Right ventricle myocardium inferior (tissue), 1 donor: ENCODE measurements at places on chromosomes 7 and 10.

DNA sequence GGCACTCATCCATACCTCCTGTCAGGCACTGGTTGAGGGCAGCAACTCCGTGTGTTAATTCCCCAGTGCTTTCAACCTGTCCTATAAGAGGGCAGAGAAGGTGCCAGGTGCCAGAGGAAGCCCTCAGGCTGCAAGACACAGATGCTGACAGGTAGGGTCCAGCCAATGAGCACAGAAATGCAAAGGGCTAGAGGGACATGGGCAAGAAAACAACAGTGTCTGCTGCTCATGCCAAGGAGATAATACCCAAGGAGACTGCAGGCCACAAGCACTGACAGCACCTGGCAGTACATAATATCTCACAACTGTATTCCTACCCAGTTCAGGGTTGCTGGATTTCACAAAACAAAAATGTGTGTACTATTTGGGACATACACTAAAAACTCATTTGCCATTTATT, 38.4 kb upstream of the TM9SF3 start:
- DNase-seq, result no peak

- DNase-seq, result no peak
Observed at GRCh38 chr7:151075662-151075971, 5.0 kb downstream of the FASTK start.

GRCh38 chr10:110076559-110077318, 69.0 kb downstream of the ADD3 start:
- no peak for DNase-seq

DNA sequence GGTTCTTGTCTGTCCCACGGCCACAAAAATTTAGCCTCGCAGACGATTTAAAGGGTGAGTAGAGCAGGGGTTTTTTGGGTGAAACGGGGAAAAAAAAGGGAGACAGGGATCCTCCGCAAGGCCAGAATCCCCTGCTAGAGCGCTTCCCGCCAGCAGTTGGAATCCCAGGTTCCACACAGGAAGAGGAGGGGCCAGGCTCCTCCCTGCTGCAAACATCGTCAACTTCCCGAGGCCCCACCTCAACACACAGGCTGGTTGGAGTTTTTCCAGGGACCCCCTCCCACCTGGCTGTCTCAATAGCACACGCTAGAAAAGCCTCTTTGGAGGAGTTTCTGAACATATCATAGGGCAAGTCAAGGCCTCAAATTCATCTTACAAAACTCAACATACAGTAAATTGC, 112.7 kb downstream of the MTERF1 start:
- no peak for DNase-seq

DNA sequence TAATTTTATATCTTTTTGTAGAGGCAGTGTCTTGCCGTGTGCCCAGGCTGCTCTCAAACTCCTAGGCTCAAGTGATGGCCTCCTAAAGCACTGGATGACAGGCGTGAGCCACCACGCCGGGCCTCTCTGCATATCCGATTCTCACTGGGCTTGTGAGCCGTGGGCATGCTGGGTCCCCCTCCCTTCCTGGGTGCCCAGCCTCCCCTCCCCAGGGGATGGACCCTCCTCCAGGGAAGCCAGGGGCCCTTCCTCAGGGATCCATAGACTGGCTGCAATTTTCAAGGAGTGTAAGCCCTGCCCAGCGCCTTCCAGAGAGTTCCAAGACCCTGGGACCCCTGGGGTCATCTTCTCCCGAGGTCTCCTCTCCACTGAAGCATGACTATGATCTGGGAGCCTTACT, 23.7 kb upstream of the ELFN1 start:
- DNase-seq, result no peak

DNA sequence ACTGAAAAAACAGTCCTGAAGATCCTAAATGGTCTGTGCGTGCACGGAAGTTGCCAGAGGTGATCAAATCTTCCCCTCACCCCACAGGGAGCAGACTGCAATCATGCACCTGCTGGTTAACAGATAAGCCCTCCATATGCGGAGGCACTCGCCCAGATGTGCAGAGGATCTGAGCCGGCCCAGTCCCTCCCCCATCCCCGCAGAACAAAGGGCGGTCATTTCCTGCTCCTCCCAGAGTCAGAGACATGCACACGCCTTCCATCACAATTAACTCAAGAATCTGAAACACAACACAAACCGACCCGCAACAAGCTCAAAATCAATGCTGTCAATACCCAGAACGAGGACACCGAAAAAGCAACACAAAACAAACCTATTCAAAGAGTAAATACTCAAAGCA, 24.2 kb downstream of the CRTAC1 start:
- DNase-seq, result no peak

- DNase-seq, result no peak
Observed at GRCh38 chr10:620417-620816, 69.1 kb downstream of the DIP2C start.

DNA sequence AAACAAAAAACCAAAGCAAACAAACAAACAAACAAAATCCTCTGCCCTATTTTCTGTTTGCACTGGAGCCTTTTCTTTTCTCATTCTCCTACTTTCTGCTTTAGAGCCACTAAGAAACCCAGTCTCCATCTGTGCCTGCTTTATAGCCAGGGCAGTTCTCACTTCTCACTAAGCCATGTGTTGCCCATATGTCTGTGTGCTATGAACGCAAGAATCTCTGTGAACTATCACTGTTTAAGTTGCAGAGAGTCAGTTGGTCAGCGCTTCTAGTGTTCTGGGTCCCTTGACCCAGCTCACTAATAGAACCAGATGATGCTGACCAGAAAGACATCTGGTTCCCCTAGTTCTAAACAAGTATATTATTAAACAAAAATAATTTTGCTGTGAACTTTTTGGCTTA, 81.4 kb downstream of the FAM185A start:
- DNase-seq, result no peak

- no peak for DNase-seq
Observed at GRCh38 chr10:17586821-17587234, 30.3 kb downstream of the HACD1 start.

DNA sequence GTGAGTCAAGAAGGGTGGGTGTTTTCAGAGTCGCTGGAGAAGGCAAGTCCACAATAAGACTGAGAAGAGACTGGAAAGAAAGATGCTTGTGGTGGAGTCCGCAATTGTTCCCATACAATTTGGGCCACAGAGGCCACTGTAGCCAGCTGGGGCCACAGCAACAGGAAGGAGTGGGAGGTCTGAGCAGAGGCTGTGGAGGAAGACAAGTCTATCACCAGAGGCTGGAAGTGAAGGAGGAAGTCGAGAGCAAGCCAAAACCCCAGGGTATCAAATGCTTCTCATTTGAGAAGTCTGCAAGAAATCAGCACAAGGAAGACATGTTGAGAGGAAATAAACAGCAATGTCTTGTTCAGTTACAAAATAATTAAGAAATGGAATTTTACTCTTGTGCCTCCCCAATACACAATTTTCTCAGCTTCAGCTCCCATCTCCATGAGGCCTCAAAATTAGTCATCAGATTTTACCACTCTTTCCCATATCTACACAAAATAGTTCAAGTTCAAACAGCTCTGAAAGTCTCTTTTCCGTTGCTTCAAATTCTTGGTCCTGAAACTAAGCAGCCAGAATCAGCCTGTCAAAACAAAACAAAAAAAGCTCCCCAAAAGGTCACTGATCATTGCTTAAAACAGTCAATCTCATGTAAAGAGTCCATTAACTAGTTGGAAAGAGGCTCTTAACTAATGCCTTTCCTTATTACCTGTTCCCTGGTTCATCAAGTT, 31.6 kb downstream of the SLC16A12 start:
- no peak for DNase-seq

- DNase-seq, result no peak
Observed at GRCh38 chr10:16184096-16184597, 252.7 kb upstream of the PTER start.

DNA sequence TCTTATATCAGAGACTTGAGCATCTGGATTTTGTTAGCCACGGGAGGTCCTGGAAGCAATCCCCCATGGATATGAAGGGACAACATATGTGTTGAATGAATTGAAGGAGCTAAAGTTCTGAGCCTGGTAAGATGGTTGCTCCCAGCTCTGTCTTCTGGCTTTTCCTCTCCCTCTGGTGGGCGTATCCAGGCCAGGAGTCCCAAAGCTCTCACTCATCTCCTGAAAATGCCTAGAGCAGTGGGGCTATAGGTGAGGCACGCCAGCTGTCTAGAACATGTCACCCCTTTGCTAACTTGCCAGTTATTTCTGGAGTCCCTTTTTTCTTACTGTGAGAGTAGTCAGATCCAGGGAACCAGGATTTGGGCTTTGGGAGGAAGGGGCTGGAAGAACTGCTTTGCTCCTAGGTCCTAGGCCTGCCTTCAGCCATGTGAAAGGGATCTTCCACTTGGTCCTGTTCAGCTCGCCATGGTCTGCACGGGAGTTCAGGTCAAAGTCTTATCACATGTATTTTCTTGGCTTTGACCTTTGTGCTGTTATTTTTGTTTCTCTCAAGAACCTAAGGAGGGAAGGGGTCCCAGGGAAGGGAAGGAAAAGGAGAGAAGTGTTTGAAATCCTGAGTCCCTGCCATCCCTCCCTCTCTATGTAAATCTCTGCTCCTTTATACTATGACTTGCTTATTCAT, 73.6 kb downstream of the MINPP1 start:
- DNase-seq, result no peak

GRCh38 chr7:54705436-54705835, 53.6 kb downstream of the SEC61G start:
- DNase-seq, result no peak

DNA sequence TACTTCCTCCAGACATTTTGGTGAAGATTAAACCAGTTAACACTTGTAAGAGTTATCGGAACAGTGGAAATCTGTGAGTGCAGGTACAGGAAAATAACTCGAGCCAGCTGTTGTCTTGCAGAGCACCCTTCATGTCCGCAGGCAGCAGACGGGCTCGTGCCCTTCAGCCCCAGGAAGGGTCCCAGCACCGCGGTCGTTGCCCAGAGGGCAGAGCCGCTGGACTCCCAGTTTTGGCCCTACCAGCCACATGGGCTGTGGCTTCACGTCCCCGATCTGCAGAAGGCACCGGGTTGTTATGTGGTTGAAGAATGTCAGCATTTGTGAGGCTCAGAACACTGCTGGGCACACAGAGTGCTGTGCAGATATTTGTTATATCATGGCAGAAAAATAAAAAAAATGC, 7.2 kb upstream of the ADARB2 start:
- DNase-seq, result no peak

GRCh38 chr7:73974948-73975926, 52.7 kb upstream of the ELN start:
- DNase-seq, result no peak

- DNase-seq, result no peak
Observed at GRCh38 chr10:50512743-50513416, 110.9 kb downstream of the SGMS1 start.

DNA sequence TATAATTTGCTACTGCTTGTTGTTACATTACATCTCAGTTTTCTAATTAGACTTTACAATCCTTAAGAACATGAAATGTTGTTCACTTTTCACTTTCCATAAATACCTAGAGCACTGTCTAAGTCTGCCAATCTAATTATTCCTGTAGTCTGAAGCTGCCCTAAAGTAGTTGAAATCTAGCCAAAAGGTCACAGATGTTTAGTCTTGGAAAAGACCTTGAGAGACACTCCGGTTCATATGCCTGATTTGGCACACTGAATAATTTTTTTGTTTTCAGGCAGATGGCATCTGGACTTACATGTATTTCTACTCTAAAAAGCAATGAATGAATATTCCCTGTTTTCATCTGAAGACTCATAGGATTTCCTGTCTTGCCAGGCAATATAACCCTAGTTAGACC, 359.1 kb downstream of the ANKRD7 start:
- DNase-seq, result no peak

DNA sequence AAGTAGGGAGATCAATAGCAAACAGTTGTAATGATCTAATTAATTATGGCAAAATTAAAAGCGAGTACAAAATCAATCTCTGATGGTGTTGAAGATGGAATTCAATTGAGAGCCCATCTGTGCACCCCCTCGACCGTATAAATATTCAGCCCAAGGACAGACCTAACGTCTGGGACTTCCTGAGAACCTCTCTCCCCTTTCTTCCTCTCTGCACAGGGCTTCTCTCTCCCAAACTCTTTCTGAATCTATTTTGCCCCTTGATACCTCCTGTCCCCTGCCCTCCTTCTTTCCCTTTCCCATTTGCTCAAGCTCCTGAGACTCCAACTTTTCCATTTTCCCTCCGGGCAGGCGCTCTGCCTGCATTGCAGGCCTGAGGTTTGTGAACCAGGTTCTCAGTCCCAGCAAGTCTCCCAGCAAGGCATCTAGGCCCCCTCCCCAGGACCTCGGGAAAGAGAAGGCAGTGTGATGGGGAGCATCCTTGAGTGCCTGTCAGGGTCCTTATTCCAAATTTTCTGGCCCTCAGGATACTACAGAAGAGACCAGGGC, 8.5 kb upstream of the PAX2 start:
- no peak for DNase-seq

DNA sequence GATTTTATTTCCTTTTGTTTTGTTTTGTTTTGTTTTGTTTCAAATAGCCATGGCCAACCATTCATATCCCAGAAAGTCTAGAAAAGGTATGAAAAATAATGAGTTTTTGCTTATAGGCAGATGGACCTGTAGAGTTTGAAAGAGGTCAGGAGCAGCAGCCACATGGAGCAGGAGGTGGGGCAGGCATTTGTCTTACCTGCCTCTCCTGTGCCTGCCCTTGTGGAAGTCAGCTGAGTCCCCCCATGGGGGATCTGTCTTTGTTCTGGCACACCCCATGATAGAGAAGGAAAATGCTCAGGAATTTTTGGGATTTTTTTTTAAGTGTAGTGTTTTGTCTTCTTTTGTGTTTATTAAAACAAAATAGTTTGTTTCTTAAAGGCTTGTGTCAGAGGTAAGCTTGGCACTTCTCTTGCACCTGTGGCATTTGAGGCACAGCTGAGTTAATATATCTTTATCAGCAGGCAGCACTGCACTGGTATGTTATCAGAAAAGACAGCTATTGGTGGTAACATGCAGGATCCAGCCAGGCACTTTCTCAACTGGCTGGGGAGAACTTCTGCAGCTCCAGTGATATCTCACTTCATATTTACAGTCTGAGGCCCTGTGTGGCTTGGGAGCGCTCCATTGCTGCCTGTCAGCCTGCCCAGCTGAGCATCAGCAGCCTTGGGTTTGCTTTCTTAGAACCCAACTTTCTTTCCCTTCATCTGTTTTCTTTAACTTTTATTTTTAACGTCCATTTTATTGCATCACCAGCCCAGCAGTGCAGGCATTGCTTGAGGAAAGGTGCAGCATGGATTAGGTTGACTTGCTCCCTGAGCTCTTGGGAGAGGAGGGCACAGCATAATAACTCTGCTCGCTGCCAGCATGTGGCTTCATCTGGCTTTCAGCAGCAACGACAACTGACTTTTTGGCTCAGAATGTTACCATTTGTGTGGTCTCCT, 44.4 kb downstream of the LRRC4 start:
- DNase-seq, result no peak

- DNase-seq, result no peak
Observed at GRCh38 chr10:47317251-47317650, 5.0 kb upstream of the GDF2 start.
